ENCODE measurements at places on chromosomes 5 and 9. TPM values are rescaled to one million over a fixed set of nuclear protein-coding genes. Genes with fewer than 3 reads are reported as not detected.
A peak's percentile ranks its signal among the peaks of the same experiment; 100 is the strongest.

The NKD2 gene
- total RNA-seq = not detected

The SPATA9 gene
- total RNA-seq = 2.1 TPM

DNA sequence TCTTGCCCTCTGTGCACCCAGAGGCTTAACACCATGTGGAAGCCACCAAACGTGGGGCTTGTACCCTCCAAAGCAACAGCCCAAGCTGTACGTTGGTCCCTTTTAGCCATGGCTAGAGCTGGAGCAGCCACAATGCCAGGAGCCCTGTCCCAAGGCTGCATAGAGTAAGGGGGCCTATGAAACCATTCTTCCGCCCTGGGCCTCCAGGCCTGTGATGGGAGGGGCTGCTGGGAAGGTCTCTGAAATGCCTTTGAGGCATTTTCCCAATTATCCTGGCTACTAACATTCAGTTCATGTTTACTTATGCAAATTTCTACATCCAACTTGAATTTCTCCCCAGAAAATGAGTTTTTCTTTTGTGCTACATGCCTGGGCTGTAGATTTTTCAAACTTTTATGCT is 33.8 kb downstream of the CHSY3 start:
- H3K4me3 ChIP-seq = no peak overlapping the region
- no peaks in the 10 kb centered on the region for H3K27me3 ChIP-seq
- H3K27ac ChIP-seq = no peak overlapping the region
- DNase-seq = no peak
- no peaks in the 10 kb centered on the region for H3K36me3 ChIP-seq

DNA sequence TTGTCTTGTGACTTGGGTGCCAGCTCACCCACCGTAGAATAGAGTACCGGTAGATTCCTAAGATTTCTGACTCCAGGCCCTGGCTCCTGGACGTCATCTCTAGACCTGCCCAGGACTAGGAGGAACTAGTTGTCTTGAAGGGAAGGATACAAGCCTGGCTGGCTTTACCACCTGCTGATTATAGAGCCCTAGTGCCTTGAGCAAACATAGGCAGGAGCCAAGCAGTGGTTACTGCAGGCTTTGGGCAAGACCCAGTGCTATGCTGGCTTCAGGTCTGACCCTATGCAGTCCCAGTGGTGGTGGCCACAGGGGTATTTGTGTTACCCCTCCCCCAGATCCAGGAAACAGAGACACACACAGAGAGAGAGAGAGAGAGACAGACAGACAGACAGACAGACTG is 606.2 kb downstream of the PDE4D start:
- no peak overlapping the region for H3K4me3 ChIP-seq
- no peak overlapping the region for H3K27ac ChIP-seq
- no peaks in the 10 kb centered on the region for H3K4me1 ChIP-seq
- H3K27me3 ChIP-seq = no peaks in the 10 kb centered on the region
- H3K36me3 ChIP-seq = no peaks in the 10 kb centered on the region

DNA sequence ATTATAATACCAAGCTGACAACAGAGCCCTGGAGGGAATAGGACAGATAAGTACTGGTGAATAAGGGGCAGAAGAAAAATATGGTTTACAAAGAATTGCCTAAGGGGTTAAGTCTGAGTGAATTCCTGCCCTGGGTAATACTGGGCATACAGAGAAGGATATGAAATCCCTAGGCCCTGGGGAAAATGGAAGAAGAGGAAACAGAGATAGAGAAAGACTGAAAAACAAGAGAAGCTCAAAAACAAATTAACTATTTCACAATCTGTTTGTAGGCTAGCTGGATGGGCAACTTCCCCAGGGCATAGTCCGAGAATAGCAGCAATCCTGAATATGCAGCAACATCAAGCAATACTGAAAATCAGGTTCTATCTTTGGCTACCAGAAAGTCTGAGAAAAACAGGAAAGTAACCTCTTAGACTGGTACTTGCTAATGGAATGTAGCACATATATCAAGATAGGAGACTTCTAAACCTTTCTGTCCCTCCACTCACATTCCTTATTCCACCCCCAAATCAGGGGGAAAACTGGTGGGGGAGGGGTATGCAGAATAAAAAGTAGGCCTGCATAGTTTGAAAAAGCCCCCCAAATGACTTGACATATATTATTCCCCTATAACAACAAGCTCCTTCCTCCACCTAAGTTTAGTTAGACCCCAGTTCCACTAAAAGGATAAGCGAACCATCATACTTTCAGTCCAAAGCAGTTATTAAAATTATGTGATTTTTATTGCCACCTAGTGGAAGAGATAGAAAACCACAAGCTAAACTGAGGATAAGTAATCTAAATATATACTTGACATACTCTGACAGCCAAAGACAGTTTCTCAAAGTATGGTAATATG is 20.6 kb downstream of the SLC38A9 start:
- no peak for DNase-seq
- H3K4me3 ChIP-seq = no peak overlapping the region
- no peaks in the 10 kb centered on the region for H3K27me3 ChIP-seq
- H3K4me1 ChIP-seq = no peaks in the 10 kb centered on the region
- peaks cover 3% of the 10 kb centered on the region for H3K36me3 ChIP-seq
- no peak overlapping the region for H3K27ac ChIP-seq

The WDR38 gene
- not detected for total RNA-seq

The FBN2 gene
- total RNA-seq = 0.58 TPM

GRCh38 chr5:125002727-125003598 is 256.5 kb upstream of the ZNF608 start:
- DNase-seq = no peak
- H3K27ac ChIP-seq = no peak overlapping the region
- H3K4me3 ChIP-seq = no peak overlapping the region
- peaks cover 8% of the 10 kb centered on the region for H3K4me1 ChIP-seq
- H3K27me3 ChIP-seq = no peaks in the 10 kb centered on the region

- DNase-seq = no peak
- no peak overlapping the region for H3K4me3 ChIP-seq
- H3K27me3 ChIP-seq = no peaks in the 10 kb centered on the region
- H3K27ac ChIP-seq = no peak overlapping the region
- no peaks in the 10 kb centered on the region for H3K4me1 ChIP-seq
Observed at GRCh38 chr5:54062958-54063357, 247.4 kb downstream of the ARL15 start.

The DOK3 gene
- total RNA-seq = 19.8 TPM

DNA sequence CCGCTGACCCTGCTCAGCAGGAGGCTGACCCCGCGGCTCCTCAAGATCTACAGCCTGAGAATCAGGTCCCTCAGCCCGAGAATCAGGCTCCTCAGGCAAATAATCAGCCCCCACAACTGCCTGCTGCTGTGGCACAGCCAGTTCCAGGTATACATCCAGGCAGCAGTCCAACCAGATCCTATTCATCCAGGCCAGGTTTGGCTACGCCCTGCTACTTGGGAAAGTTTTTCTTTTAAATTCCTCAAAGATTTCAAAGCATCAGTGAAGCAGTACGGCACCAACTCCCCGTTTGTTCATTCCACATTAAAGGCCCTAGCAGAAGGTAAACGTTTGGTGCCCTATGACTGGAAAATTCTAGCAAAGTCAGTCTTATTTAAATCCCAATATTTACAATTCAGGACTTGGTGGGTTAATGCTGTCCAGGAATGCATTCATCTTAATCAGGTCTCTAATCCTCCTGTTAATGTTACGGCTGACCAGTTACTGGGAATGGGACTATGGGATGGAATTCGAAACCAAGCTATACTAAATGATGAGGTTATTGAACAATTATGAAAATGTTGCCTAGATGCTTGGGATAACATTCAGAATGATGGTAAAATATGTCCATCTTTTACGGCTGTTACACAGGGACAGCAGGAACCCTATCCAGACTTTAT is 102.3 kb downstream of the SYK start:
- H3K27ac ChIP-seq = no peak overlapping the region
- no peak overlapping the region for H3K4me3 ChIP-seq
- H3K27me3 ChIP-seq = no peaks in the 10 kb centered on the region
- DNase-seq = no peak
- no peaks in the 10 kb centered on the region for H3K4me1 ChIP-seq
- no peaks in the 10 kb centered on the region for H3K36me3 ChIP-seq

- DNase-seq = no peak
- H3K27me3 ChIP-seq = no peaks in the 10 kb centered on the region
- peaks cover 39% of the 10 kb centered on the region for H3K36me3 ChIP-seq
- H3K4me1 ChIP-seq = peaks cover 3% of the 10 kb centered on the region
- no peak overlapping the region for H3K4me3 ChIP-seq
- H3K27ac ChIP-seq = no peak overlapping the region
Observed at GRCh38 chr9:7176561-7176960, 418.8 kb downstream of the KDM4C start.

GRCh38 chr5:36374266-36374862 is 72.7 kb upstream of the RANBP3L start:
- H3K4me3 ChIP-seq = no peak overlapping the region
- H3K27ac ChIP-seq = no peak overlapping the region
- H3K4me1 ChIP-seq = no peaks in the 10 kb centered on the region
- DNase-seq = no peak
- H3K27me3 ChIP-seq = no peaks in the 10 kb centered on the region
- no peaks in the 10 kb centered on the region for H3K36me3 ChIP-seq

DNA sequence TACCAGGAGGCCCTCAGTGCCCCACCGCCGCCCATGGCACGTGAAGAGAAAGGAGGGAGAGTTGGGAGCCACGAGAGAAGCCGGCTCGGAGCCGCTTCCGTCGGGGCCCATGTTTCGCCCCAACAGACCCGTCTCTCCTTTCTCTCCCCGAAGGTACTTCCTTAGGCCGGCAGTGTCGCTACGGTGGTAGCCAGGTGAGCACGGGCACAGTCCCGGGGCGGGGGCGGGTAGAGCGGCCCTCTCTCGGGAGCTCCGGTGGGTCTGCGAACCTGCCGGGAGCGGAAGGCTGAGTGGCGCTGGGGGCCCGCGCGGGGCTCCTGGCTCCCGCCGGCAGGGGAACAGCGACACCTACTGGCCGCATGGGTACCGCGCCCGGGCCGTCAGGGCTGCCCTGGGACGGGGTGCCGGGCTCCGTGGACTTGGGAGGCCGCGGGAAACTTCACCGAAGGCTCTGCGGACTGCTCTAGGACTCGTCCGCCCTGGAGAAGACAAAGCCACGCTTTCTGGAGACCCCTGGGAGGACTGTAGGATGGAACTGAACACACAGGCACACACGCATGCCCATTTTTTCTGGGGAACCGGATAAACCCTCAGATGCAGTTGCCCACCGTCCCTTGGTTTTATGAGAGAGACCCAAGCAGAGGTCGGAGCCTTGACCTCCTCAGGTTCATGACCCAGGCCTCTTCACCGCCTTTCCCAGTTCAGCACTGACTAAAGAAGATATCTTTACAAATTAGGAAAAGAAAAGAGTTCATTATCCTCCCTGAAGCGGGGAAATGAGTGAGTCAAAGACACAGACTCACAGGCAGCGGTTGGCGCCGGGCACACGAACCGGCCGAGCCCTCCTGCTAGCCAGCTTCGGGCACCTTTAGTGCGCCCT is 202.5 kb downstream of the MEF2C start:
- no peak overlapping the region for H3K27ac ChIP-seq
- H3K4me1 ChIP-seq = peaks cover 25% of the 10 kb centered on the region
- peak overlapping the region; percentile 11 for H3K4me3 ChIP-seq
- DNase-seq = peak; percentile 85
- peaks cover 92% of the 10 kb centered on the region for H3K27me3 ChIP-seq

GRCh38 chr9:80794197-80794596 is 895.1 kb downstream of the TLE1 start:
- no peak for DNase-seq
- no peaks in the 10 kb centered on the region for H3K27me3 ChIP-seq
- no peak overlapping the region for H3K4me3 ChIP-seq
- no peaks in the 10 kb centered on the region for H3K36me3 ChIP-seq
- H3K4me1 ChIP-seq = no peaks in the 10 kb centered on the region

The PCDHA9 gene
- not detected for total RNA-seq

The RNF183 gene
- total RNA-seq = not detected
